Stimulated activated CD4-positive, alpha-beta T cell treated with anti-CD3 and anti-CD28 coated beads, Interleukin-12 subunit alpha, Interleukin-12 subunit beta, amount 100 ng/mL, for 48 hours (primary cell): ENCODE measurements at places on chromosomes 2 and 18.
A peak's percentile ranks its signal among the peaks of the same experiment; 100 is the strongest.

DNA sequence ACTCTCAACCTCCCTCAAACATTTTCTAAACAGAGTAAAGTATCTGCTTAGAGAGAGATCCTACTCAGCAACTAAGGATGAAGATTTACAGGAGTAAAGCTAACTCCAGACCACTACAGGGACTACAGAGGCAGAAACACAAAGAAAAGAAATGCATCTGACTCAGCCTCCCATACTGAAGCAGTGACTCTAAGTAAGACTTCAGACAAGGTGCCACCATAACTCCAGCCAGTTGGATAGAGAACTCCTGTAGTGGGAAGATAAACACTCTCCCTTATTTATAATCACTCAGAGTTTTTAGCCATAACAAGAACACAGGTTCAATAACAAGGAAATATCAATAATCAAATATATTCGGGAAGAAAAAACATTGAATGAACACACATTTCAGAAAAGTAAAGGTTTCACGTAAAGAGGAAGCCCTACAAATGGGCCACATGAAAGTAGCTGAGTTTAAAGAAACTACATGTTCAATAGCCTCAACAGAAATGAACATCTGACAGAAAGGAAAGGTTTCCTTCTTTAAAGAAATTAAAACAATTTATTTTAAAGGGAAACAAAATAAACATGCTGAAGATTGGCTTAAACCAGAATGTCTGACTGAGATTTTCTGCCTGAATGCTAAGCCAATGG lies 519.9 kb downstream of the KCNJ3 start:
- no peak for DNase-seq

- no peak for DNase-seq
Measured at GRCh38 chr2:26488463-26489212, 10.7 kb upstream of the OTOF start.

- DNase-seq: no peak
Measured at GRCh38 chr2:47426786-47427185, 23.8 kb downstream of the MSH2 start.

GRCh38 chr2:215660687-215661086 lies 224.8 kb upstream of the FN1 start:
- DNase-seq: no peak

DNA sequence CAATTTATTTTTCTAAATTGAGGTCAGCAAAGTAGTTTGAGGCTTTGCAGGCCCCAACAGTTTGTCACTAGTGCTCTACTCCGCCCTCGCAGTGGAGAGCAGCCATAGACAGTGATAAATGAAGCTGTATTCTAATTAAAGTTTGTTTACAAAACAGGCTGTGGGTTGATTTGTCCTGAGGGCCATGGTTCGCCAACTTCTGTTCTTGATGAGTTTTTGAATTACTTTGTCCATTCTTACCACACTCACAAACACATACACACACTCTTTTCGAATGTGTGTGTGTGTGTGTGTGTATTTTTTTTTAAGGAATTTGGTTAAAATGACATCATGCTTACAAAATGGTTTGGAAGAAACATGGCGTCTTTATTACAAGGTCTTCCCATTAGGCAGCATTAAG lies 68.6 kb downstream of the MTCL1 start:
- DNase-seq: no peak

DNA sequence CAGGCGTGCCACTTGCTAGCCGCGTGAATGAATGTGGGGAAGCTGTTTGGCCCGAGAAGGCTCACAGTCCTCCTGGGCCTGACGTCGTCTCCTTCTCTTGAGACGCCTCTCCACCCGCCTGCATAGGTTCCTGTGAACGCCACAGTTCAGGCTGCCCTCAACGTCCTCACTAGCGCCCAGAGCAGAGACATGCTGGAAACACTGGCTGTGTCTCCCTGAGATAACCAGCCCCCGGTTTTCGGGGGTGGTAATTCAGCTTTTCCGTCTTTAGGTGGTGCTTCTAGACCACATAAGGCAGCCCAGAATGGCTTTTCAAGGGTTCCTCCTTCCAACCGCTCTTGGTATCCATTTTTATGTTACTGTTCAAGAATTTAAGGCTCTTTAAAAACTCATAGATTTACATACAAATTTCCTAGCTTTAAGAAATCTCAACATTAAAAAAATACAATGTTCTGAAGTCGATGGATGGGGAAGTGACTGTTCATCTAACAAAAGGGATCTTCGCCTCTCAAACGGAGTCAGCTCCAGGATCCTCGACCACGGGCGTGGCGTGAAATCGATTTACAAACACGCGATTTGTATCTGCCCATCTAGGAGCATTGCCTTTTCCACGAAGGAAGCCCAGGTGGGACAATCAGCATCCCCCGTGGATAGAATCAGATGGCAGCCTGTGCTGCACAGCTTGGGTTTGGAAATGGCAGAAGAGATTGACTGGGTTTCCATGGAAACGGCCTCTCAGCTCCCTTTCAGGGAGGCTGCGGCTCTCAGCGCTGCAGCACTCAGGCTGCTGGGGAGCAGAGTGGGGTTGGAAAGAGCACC lies 110.6 kb upstream of the PXDN start:
- peak; percentile 3 for DNase-seq

GRCh38 chr2:60533101-60534051 lies 20.1 kb downstream of the BCL11A start:
- no peak for DNase-seq

DNA sequence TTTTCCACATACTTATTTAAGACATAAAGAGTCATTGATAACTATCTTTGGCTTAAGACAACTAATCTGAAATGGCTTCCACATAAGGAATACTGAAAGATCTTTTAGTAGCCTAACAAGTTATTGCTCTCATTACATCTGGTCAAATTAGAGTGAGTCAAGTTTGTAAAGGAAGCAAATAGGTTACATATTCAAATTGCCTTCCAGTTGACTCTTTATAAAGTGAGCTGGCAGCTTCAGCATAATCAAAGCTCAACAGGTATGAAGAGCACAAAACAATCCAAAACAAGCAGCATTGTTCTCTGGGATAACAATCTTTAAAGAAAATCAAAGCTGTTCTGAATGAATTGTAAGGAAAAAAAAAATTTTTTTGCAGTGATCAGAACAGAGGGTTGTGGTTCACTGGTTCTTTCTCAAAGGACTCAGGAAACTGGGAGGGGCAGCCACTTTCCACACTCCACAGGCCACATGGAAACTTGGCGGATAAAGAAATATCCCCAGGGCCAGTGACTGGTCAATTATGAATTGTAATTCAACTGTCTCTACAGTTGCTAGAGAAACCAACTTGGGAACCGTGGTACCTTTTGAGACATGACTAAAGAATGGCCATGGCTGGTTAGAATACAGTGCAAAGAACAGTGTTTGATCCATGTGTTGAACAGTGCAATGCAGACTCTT lies 369.3 kb upstream of the KCNH7 start:
- DNase-seq: no peak

DNA sequence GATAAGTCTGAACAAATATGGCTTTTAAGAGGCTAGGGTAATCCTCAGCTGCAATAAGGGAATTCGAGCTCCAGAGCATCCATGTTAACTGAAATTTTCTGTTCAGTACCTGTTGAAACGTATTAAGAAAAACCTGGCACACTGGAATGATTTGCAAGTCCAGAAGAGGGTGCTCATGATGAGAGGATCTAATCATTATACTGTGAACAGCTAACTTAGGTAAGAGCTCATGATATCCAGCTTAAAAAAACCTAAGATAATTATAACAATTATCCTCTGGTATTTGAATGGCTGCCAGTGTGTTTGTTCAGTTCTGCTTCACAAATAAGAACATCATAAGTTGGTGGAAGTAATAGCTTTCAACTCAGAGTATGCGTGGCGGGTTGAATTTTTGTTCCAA lies 1118.3 kb upstream of the DDX18 start:
- DNase-seq: no peak

DNA sequence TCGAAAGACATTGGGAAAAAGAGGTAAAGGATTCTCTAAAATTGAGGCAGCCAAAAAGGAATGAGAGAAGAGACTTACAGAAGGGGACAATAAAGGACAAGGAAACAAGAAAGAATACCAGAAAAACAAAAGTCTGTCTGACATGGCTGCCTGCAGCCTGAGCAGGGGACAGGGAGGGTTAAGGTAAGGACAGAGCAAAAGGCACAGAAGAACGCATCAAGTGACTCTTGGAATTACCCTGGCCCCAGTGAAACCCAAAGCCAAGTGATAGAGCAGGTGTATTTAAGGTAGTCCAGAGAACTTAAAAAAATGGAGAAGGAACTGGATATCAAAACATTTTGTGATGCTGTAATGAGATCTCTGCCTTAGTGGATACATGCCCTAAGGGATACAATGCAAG lies 47.1 kb upstream of the XIRP2 start:
- no peak for DNase-seq

DNA sequence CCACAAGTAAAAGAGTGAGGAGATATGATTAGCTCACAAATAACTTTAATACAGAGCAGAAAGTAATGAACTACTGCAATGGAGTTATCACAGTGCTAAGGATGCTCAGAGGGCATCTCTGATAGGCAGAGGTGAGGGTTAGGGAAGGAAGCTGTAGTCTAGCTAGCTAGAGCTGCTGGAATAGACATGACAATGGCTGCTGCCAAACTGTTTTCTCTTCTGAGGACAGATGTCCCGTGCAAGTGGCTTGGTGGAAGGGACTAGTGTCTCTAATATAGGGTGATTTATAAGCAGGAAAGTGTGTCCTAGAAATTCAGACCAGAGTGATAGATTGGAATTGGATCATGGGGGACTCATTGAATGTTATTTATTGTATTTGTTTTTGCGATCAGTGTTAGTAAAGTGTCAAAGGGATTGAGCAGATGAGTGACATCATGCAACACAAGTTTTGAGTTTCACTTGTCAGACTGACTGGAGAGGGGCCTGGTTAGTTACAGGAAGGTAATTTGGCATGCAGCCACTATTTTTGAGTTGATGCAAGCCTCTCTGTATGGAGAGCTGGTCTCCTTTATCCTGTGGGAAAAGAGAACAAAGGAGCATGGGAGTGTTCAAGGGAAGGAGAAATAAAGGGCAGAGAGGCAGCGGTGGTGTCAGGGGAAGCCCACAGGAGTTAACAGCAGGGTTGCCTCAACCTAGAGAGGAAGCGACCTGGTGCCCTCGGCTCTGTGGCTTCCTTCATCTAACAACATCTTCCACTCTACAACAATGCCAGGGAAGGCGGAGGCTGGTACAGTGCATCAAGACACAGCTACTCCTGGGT lies 1.9 kb downstream of the CTLA4 start:
- no peak for DNase-seq

GRCh38 chr2:137952586-137953129 lies 11.6 kb upstream of the HNMT start:
- DNase-seq: no peak

DNA sequence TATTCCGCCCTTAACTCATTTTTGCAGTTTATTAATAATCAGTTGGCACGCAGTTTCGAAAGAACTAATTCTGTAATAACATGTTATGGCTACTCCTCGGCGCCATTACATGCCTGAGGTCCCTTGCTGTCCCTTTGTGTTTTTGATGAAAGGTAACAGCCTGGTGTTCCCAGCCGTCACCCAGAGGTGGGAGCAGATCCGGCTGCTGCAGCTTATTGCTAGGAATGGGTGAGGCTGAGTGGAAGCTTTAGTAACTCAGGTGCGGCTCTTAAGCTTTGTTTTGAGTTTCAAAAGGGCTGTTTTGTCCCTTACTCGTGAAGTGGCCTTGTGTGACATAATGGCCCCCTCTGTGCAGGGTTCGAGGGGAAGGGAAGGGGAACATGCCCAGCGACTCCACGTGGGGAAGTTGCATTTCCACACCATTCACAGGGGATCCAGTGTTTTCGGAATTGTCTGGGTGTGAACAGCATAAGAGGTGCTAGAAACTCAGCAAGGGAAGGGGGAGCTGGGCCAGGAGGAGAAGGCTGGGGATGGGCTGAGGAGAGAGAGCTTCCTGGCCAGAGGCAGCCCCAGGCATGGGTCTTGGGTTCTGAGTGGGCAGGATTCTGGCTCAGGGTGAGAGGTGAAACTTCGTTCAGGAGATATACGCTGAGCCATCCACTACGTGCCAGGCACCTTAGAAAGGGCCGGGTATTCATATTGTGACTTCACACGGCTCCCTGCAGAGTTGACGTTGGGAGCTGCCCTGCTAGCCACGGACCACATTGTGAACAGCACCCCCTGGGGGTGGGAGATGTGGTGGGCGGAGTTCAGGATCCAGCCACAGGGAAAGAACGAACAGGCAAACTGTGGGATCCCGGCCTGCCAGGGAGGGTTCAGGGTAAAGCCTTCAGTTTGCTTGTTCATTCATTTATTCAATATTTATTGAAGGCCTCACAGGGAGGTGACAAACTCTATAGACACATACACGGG lies 84.4 kb downstream of the TGOLN2 start:
- DNase-seq: no peak

DNA sequence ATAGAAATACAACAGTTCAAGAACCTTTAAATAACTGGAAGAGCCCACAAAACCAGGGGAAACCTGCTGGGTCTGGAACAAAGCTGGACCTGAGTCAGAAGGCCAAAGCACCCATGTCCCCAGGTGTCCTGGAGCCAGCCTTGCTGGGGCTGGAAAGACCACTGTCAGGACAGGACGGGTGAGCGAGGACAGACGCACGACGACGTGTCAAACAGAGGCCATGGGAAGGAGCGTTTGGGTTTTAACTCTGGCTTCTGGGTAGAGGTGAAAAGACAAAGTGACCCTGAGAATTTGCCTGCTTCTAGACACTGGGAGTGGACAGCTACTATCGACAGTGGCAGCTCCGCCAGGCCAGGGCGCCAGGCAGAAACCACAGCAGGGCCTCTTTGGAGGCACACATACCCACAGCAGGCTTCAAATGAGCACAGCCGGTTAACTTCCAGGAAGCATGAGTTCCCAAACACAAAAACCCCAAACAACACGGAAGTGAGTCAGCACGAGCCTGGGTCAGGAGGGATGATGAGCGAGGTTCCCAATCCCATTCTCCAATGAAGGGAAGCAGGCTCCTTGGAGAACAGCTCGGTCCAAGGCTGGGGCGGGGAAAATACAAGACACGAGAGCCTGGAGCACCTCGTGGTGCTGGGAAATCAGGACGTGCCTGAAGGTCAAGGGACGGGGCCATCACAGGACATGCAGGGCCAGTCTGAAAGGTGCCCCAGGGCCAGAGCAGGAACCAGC lies 208.0 kb downstream of the TWIST2 start:
- no peak for DNase-seq

GRCh38 chr18:24014986-24015638 lies 558 bp downstream of the TTC39C start:
- DNase-seq: peak; percentile 48
